ENCODE measurements at places on chromosomes 7 and 10. TPM values are rescaled to one million over a fixed set of nuclear protein-coding genes. Genes with fewer than 3 reads are reported as not detected.

- no peak overlapping the region for H3K27ac ChIP-seq
- H3K4me1 ChIP-seq = no peaks in the 10 kb centered on the region
- no peaks in the 10 kb centered on the region for H3K36me3 ChIP-seq
- no peak for DNase-seq
Observed at GRCh38 chr7:18727115-18727870, 231.7 kb downstream of the HDAC9 start.

- no peaks in the 10 kb centered on the region for H3K4me1 ChIP-seq
- 0 out of 3 replicates have a peak, but pooled peaks cover 2% of the 10 kb centered on the region for H3K27me3 ChIP-seq
- H3K36me3 ChIP-seq = no peaks in the 10 kb centered on the region
- no peak for DNase-seq
- H3K4me3 ChIP-seq = no peak overlapping the region
Observed at GRCh38 chr7:106566196-106566595, 94.8 kb downstream of the CCDC71L start.

- no peaks in the 10 kb centered on the region for H3K4me1 ChIP-seq
- DNase-seq = peak; percentile 44
- no peak overlapping the region for H3K4me3 ChIP-seq
- peaks cover 56% of the 10 kb centered on the region for H3K27me3 ChIP-seq
Observed at GRCh38 chr10:125629758-125630376, 53.1 kb downstream of the TEX36 start.

DNA sequence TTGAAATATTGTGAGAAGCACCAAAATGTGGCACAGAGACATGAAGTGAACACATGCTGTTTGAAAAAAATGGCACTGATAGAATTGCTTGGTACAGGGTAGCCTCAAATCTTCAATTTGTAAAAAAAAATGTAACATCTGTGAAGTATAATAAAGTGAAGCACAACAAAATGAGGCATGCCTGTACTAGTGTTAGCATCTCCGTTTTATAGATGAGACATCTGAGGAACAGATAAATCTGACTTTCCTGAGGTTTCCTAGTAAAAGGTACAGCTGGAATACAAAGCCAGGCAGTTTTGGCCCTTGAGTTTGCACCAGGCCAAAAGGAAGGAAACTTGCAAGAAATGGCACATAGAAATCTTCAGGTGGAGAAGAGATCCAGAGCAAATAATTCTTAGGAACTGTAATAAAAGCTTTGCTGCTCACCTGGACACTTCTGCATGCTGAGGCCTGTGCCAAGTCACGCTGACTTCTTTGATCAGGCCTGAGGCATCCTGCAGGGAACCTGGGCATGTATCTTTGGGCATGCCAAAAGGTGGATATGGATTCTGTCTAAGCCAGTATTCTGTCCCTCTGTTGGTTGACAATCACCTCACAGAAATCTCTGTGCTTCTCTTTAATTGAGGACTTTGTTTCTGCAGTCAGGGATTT, 251.5 kb upstream of the PLPP4 start:
- no peaks in the 10 kb centered on the region for H3K36me3 ChIP-seq
- no peaks in the 10 kb centered on the region for H3K27me3 ChIP-seq
- DNase-seq = no peak
- no peaks in the 10 kb centered on the region for H3K4me1 ChIP-seq
- H3K4me3 ChIP-seq = no peak overlapping the region

PSD gene
- total RNA-seq = 0.11 TPM

DNA sequence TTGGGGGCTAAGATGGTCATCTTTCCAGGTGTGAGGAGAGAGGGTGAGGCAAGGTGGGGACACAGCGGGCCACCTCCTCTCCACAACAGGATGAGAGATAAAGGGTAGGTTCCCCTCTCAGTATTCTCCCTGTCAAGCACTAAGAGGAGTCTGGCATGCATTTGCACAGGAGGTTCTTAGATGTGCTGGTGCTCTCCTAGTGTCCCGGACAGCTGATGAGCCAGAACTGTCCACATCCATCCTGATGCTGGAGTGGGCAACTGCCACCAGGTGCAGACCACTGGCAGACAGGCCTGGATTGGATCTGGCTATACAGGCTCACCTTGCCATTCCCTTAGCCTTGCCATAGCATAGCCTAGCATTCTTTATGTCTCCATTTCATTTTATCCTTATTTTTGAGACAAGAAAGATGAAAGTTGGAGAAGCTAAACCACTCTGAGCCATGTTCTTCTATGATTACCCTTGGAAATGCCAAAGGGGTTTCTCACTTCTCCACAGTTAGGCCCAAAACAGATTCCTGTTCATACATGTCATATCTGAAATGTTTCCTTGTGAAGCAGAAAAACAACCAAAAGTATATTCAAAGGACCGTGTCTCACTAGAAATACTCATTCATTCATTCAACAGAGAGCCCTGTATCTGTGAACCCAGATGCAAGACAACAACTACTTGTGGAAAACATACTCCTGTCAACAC, 48.8 kb upstream of the ANTXRL start:
- H3K27ac ChIP-seq = no peak overlapping the region
- no peak overlapping the region for H3K4me3 ChIP-seq
- no peaks in the 10 kb centered on the region for H3K4me1 ChIP-seq
- no peak for DNase-seq
- H3K36me3 ChIP-seq = no peaks in the 10 kb centered on the region
- no peaks in the 10 kb centered on the region for H3K27me3 ChIP-seq

- no peak overlapping the region for H3K27ac ChIP-seq
- DNase-seq = no peak
- no peaks in the 10 kb centered on the region for H3K27me3 ChIP-seq
- H3K4me3 ChIP-seq = no peak overlapping the region
- H3K36me3 ChIP-seq = no peaks in the 10 kb centered on the region
Observed at GRCh38 chr7:91112902-91113341, 151.3 kb upstream of the FZD1 start.

- H3K27ac ChIP-seq = no peak overlapping the region
- no peak overlapping the region for H3K4me3 ChIP-seq
- peaks cover 9% of the 10 kb centered on the region for H3K36me3 ChIP-seq
- no peaks in the 10 kb centered on the region for H3K27me3 ChIP-seq
- no peak for DNase-seq
Observed at GRCh38 chr10:109875151-109875568, 48.2 kb downstream of the XPNPEP1 start.

DNA sequence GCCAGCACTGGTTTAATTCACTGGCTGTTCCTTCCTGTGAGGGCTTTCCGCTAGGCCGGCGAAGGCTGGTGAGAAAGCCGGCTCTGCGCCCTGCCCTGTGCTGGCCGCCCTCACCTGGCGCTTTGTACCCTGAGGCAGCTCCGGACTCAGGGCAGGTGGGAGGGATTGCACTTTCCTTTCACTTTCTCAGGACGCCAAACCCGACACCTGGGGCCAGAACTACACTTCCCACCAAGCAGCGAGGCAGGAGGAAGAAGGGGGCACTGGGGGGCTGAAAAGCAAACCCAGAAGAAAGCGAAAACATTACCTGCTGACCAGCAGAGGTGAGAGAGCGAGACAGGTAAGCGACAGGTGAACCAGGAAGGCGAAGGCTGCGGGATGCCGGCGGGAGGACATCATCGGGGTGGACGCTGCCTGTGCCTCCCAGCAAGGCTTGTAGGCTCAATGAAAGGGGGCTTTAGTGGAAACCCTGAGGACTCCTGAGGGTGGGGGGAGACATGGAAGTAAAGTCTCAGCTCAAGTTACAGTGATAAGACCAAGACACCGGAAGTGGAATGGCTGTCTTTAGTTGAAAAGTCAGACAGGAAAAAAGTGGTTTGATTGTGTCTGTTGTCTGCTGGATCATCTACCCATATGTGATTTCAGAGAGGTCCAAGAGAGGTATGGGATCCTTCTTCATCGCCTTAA, at the start of gene RAB19:
RAB19 (plus strand) TSS at position 181 of the 687 bp plus-strand sequence. CDS start 3,589 bp downstream, outside the sequence.
- peaks cover 14% of the 10 kb centered on the region for H3K4me1 ChIP-seq
- H3K4me3 ChIP-seq = peak within 1 kb of the TSS; percentile 54

DNA sequence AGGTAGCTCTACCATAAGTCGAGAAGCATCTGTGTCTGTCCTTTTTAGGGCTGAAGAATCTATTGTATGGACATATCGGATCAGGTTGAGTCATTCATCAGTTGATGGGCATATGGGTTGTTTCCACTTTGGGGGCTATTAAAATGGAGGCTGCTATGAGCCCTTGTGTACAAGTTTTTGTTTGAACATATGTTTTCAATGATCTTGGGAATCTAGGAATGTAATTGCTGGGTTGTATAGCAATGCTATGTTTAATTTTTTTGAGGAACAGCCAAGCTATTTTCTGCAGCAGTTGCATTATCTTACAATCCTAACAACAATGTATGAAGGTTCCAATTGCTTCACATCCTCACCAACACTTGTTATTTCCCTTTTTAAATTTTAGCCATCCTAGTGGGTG, 46.4 kb upstream of the HABP2 start:
- no peaks in the 10 kb centered on the region for H3K36me3 ChIP-seq
- H3K27ac ChIP-seq = no peak overlapping the region
- no peak overlapping the region for H3K4me3 ChIP-seq
- no peak for DNase-seq

SPDYE2 gene
- not detected for total RNA-seq

All from HepG2 (cell line).